ENCODE measurements at places on chromosomes 4 and X. TPM values are rescaled to one million over a fixed set of nuclear protein-coding genes. Genes with fewer than 3 reads are reported as not detected.

DNA sequence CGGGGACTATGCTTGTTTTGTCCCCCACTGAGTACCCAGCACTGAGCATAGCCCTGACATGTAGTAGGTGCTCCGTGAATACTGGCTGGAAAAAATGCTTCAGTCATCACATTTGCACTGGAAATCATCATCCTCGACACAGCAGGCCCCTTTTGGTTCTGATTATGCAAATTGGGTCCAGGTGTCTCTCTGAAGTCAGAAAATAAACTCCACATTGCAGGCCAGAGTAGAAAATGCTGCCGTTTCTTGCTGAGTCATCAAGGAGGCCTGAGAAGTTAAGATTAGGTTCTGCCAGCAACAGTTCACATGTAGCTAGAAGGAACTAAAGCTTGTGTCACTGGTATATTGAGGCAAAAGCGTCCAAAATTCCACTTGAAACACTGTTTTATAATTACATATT is 15.0 kb upstream of the STK32B start:
- no peak for DNase-seq

The COX7B gene
- 701 TPM for total RNA-seq

GRCh38 chrX:135494453-135494852 is 26.0 kb upstream of the INTS6L start:
- DNase-seq: no peak

The CNOT6L gene
- total RNA-seq: 3.1 TPM

GRCh38 chr4:173500841-173501591 is 29.0 kb downstream of the HAND2 start:
- DNase-seq: no peak

The USP27X gene
- total RNA-seq: 7.1 TPM

GRCh38 chr4:77204621-77205020 is 47.6 kb downstream of the CCNG2 start:
- no peak for DNase-seq

The NUDT11 gene
- total RNA-seq: 9.3 TPM

The THAP9 gene
- total RNA-seq: 6.5 TPM

- no peak for DNase-seq
Observed at GRCh38 chr4:22719218-22719617, 26.5 kb downstream of the GBA3 start.

DNA sequence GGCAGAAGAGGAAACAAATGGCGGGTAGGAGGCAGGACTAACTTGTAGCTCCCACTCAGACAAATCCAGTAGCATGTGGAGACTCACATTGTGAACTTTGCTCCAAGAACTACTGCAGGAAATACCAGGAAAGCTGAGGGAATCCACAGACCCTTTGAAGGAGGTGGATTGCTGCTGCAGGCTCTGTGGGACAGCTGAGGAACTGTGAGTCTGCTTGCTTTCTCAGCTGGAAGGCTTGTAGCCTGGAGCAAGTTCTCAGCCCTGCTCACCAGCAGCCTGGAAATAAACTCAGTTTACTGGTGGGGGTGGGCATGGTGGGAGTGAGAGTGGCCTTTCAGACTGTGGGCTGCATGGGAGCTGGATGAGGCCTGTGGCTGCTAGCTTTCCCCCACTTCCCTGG is 16.0 kb downstream of the RTL3 start:
- DNase-seq: no peak

GRCh38 chr4:108224611-108225053 is 55.9 kb upstream of the LEF1 start:
- peak; percentile 22 for DNase-seq

The GPC4 gene
- 3.6 TPM for total RNA-seq

DNA sequence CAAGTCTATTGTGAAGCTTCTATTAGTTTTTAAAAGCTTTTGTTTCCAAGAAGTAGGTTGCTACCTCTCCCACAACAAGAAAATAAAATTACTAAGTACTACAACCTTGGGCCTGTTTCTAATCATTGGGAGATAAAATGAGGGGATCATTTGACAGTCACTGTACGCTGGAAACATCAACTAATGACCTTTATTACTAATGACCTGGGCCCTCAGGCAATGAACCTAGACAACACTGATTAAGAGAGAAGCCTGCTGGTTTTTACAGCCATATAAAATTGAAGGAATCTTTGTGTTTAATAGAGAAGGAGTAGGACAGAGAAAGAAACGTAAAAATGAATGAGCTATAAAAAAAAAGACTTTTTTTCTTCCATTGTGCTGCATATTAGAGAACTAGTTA is 1000.9 kb downstream of the STPG2 start:
- no peak for DNase-seq

DNA sequence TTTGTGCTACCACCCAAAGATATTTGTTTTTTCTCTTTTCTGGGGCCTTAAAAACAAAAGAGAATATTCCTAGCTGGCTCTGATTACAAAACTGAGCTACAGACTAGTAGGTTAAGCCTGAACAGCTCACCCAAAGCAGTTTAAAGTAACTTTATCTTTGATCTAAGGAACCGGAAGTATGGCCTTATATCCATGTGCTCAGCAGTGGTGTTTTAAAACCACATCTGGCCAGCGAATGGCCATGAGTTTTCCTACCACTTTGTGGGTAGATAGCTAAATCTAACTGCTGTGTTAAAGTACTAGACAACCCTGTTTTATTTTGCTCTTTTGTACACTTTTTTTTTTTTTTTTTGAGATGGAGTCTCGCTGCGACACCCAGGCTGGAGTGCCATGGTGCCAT is 24.6 kb downstream of the ADGRG4 start:
- DNase-seq: no peak

DNA sequence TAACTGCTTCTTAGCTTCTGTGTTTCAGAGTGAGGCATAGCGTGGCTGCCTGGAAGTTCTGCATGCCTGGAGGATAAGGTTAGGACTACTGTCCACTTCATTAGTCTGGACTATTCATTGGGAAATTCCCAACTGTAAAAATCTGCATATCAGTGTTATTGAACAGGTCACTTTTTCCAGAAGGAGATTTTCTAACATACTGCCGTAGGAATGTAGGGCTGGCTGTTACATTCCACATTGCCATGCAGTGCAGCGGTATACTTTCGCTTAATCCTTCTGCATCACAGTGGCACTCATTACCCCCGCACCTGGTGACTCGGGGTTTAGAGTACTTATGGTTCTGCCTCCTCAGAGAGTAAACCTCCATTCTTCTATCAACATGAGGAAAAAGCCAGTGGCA is 104.6 kb downstream of the NPFFR2 start:
- no peak for DNase-seq

DNA sequence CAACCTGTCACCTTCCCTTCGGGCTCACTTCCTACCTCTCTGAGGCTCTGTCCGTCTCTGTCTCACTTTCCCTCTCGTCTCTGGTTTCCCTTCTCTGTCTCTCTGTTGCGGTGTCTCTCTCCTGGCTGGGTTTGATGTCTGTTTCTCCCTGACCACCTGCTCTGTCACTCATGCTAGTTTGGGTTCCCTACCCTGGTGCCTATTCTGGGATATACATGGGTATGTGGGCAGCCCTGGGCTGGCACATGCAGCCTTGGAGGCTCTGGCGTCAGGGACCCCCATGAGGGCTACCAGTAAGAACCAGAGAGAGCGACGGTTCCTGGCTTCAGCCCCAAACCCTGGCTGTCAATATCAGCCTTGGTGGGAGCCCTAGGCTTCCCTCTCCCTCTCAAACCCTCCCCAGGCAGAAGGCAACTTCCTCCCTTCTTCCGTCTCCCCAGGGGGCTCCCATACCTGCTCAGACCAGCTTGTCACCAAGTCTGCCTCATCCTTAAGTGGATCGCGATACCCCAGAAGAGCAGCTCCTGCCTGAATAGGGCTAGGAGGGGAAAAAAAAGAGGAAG is 314 bp downstream of the DNASE1L1 start:
- DNase-seq: no peak

GRCh38 chr4:57037982-57038604 is 59.4 kb downstream of the POLR2B start:
- DNase-seq: peak; percentile 70

GRCh38 chrX:39242187-39242586 is 440.9 kb downstream of the MID1IP1 start:
- DNase-seq: peak; percentile 39

The XKRX gene
- total RNA-seq: not detected

- DNase-seq: peak; percentile 73
Observed at GRCh38 chr4:145609481-145610427, 9.4 kb upstream of the MMAA start.

DNA sequence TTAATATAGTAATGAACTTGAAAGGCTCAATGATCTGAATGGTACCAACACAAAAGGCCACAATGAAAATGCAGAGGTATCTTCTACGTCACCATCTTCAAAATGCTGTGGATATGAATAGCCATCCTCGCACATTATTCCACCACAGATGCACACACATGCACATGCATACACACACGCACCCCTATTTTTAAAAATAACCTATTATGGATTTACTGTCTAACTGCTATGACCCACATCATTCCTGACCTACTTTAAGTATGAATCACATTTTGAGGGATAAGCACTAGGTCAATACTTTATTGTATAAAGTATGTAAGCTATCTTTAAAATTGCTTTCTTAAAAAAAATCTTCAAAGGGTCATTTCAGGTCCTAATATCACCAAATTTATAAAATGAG is 24.4 kb upstream of the CORIN start:
- DNase-seq: no peak

The MAGEA11 gene
- total RNA-seq: 0.24 TPM

- DNase-seq: no peak
Observed at GRCh38 chr4:72348701-72349100, 220.3 kb downstream of the ADAMTS3 start.

The AREG gene
- total RNA-seq: 1.2 TPM

The RAB33A gene
- total RNA-seq: 0.18 TPM

DNA sequence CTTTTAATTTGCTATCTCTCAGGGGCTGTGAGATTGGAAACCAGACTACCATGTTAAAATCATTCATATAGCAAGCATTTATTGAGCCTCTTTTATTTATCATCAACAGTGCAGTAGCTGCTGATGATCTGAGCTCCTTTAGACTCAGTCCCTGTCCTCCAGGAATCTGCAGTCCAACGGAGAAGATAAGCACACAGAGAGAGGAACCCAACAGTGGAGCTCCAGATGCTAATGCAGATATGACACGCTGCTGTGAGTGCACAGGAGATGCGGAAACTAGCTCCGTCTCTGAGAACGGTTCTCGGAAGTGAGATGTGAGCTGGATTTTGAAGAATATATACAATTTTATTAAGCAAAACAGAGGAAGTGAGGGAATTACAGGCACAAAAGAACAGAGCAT is 35.4 kb downstream of the DCHS2 start:
- DNase-seq: no peak

DNA sequence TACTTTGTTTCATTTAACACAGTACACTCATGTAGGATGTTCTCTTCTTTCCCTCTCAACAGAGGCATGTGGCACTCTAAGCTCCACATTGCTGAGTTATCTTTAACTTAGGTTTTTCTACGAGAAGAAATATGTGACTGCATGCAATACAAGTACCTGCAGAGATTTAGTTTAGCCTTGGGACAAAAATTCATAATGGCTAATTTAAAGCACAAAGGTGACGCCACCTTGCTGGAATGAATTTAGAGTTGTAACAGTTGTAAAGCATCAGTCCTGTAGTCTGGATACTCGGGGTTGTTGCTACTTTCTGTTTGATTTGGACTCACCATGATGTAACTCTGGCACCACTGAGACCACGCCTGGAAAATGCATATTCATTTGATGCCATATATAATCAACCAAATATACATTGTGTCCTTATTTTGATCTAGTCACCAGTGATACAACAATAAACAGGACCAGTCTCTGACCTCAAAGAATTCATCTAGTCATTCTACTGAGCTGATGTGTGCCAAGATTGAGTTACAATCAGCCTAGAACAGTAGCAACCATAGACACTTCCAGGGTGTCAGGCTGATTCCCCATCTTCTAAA is 451.0 kb upstream of the ZFP42 start:
- no peak for DNase-seq

The PPP4R3C gene
- total RNA-seq: not detected

The PTTG2 gene
- not detected for total RNA-seq

The TLR3 gene
- 9.8 TPM for total RNA-seq

- no peak for DNase-seq
Observed at GRCh38 chr4:8355306-8355705, 85.2 kb downstream of the ACOX3 start.

GRCh38 chr4:33057736-33058135 is 2337.6 kb downstream of the PCDH7 start:
- no peak for DNase-seq

The HPSE gene
- 5.7 TPM for total RNA-seq

DNA sequence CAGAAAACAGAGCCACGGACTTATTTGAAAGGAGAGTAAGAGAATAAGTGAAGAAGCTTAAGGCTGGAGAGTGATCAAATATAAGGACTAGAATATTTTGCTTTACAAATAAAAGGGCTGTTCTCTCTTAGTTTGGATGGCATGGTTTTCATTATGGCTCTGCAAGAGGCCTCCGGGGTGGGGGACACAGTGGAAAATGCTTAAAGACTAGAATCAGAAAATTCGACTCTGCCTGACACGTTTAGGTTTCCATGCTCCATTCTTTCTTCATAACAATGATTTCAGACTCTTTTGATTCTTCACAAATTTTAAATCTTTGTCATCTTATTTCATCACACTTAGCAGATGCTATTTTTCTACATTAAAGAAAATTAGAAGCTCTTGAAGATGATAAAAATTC is 632.4 kb upstream of the BOD1L1 start:
- no peak for DNase-seq

GRCh38 chr4:158112611-158113010 is 60.2 kb downstream of the GASK1B start:
- no peak for DNase-seq

The ARHGEF6 gene
- total RNA-seq: 3.3 TPM

The MXRA5 gene
- 0.03 TPM for total RNA-seq

DNA sequence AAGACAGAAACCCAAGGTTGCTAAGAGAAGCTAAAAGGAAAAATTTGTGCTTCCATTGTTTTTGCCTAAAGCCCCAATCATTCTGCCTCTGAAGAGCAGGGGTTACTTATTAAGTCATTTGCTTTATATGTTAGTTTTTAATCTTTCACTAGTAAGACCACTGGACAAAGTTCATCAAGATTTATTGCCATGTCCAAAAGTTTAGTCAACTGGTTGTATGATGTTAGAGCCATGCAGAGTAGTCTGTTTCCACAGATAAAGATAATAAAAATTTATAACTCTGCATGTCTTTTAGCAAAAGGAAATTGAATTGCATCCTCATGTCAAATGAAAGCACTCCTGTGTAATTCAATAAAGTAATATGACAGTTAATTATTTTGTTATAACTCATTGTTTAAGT is 75.8 kb upstream of the PRKG2 start:
- DNase-seq: no peak

DNA sequence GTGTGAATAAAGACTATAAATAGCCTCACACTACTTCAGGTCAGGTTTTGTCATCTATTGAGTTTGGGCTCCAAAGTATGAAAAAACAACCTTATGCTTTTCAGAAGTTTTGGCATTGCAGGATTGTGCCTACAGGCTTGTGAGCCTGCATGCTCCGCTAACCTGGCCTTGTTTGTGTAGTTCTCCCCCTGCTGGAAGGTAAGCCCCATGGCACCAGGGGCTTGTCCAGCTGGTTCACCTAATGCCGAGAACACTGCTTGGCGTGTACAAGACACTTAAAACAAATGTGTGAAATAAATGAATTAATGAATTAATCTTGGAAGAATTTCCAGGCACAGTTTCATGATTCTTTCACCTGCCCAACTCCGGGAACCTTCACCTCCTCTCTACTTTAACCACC is 1.8 kb upstream of the HSD17B10 start:
- DNase-seq: peak; percentile 70

The LRPAP1 gene
- total RNA-seq: 528 TPM

The MAGEB2 gene
- total RNA-seq: 32.1 TPM

- no peak for DNase-seq
Observed at GRCh38 chrX:122026665-122027064, 979.3 kb downstream of the GLUD2 start.
